Putamen (tissue), 1 donor: ENCODE measurements at places on chromosomes 16 and 17.

DNA sequence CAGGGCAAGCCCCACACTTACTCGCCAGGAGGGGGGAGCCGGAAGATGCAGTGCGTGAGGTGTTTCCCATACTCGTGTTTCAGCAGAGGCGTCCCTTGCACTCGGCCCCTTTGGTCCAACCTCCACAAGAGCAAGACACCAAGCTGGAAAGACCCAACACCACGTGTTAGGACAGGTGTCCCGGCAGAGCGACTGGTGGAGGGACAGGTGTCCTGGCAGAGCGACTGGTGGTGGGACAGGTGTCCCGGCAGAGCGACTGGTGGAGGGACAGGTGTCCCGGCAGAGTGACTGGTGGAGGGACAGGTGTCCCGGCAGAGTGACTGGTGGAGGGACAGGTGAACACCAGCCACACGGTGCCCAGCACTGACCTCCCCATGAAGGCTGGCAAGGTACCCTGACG is 19.4 kb downstream of the IFT140 start:
- no peak for DNase-seq

DNA sequence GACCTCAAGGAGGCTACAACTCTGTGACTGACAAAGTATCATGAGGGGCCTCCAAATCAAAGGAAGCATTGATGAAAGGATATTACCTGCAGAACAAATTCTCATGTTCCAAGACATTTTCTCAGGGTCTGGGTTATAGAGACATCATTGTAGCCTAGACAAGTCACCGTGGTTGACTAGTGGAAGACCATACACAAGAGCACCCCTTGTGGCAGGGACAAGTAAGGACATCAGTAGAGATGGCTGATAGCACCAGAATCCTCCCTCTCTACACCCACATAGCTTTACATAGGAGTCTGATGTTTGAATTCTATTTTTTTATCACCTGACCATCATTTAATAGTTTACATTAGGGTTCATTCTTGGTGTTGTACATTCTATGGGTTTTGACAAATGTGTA is 32.5 kb upstream of the CDH8 start:
- no peak for DNase-seq

- no peak for DNase-seq
Observed at GRCh38 chr17:59327981-59328290, 3.5 kb upstream of the YPEL2 start.

DNA sequence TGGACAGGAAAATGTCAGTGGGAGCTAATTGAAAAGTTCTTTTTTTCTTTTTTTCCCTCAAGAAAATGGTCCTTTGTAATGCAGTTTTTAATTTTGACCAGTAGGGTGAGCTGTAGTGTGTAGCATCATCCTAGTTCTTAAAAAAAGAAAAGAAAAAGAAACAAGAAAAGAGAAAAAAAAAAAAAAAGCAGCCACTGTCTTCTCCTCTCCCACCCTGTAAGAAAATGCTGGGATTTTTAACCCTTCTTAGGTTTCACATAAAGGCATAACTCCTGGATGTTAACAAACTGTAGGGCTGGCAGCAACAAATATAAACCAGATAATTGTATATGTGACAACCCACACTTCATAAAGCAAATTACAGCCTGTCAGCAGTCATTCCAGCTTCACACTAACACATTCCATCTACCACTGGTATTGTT is 78.1 kb downstream of the SKAP1 start:
- DNase-seq, result no peak

DNA sequence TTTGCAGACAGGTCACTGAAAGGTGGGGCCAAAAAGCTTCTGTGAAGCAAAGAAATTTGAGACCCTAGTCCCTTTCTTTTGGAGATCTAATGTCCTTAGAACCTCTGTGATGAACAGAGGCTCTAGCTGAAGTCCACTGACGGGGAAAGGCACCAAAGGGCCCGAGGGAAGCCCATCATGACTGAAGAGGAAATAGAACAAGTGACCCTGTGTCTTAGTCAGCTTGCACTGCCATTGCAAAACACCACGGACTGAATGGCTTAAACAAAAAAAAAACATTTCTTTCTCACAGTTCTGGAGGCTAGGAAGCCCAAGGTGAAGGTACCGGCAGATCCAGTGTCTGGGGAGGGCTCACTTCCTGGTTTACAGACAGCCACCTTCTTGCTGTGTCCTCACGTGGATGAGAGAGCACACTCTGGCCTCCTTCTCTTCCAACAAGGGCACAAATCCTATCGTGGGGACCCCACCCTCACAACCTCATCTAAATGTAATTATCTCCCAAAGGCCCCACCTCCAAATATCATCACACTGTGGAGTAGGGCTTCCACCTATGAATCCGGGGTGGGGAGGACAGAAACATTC is 24.3 kb upstream of the ASGR2 start:
- no peak for DNase-seq

DNA sequence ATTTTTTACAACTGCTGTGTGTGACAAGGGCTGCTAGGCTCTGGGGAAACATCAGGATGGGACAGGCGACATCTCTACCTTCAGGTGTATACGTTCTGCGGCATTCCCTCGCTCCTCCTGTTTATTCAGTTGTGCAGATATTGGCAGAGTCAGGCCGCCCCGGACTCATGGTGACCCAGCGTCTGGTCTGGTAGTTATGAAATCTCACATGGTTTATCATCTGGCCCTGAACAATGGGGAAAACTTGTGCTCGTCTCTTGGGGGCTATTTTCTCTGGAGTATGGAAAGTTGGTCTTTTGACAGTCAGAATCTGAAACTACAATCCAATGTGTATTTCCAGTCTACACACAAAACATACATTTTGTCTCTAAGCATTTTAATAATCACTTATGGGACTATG is 3.3 kb downstream of the MARCHF10 start:
- DNase-seq, result no peak

- DNase-seq, result peak; percentile 43
Observed at GRCh38 chr17:58156839-58157803, 8.9 kb downstream of the OR4D1 start.

DNA sequence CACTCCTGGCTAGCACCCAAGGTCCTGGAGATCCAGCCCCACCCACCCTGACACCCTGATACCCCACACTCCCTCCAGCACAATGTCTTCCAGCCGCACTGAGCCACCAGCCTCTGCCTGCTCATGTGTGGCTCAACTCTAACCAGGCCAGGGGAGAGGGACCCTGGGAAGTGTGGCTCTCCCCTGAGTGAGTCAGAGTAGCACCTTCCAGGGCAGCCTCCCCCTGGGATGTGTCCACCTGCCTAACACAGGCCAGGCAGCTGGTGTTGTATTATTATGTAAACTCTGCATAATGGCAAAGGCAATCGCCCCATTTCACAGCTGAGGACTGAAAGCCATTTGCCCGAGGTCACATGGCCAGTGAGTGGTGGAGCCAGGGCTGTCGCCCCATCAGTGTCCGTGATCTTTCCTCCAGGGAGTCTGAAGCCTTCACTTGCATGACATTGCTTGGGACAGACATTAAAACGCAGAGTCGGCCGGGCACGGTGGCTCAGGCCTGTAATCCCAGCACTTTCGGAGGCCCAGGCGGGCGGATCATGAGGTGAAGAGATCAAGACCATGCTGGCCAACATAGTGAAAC is 84.2 kb upstream of the FOXF1 start:
- DNase-seq, result no peak
